ENCODE measurements at places on chromosomes 2 and 18.

GRCh38 chr2:229873123-229873581 is 48.7 kb downstream of the TRIP12 start:
- DNase-seq = no peak

DNA sequence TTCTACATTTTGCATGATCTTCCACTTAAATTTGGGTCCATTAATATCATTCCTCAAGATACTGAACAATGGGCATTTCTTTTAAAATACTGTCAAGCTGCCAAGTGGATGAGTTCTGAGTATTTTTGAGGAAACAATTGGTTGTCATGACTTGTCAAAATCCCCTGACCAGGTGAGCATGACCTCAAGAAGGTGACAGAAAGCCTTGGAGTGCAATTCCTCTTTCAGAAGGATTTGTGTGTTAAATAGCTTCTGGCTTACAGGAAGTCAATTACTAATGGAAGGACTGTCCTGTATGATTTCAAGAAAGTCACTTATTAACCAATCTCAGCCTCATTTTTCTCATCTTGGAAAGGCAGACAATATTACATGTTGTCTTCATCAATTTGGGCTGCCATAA is 460.6 kb downstream of the TSN start:
- no peak for DNase-seq

GRCh38 chr2:48315896-48316194 is 214.1 kb upstream of the STON1 start:
- DNase-seq = peak; percentile 51

GRCh38 chr2:25804338-25804737 is 73.9 kb downstream of the ASXL2 start:
- DNase-seq = no peak

DNA sequence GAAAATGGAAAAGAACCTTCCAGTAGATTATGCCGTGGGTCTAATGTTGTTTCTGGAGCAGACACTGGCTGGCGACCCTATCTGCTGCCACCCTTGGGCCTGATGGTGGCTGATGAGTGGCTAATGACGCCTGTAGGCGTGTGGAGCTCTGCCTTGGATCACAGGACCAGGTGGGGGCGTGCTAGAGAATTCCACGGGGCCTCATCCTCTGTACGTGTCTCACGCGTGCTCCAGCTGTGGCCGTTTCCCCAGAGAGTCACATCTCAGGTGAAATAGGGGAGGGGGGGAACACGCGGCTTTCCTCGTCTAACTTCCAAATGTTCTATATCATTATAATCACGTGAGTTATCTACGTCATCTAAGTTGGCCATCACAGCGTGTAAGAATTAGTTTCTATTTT is 160.9 kb upstream of the SMIM21 start:
- no peak for DNase-seq

DNA sequence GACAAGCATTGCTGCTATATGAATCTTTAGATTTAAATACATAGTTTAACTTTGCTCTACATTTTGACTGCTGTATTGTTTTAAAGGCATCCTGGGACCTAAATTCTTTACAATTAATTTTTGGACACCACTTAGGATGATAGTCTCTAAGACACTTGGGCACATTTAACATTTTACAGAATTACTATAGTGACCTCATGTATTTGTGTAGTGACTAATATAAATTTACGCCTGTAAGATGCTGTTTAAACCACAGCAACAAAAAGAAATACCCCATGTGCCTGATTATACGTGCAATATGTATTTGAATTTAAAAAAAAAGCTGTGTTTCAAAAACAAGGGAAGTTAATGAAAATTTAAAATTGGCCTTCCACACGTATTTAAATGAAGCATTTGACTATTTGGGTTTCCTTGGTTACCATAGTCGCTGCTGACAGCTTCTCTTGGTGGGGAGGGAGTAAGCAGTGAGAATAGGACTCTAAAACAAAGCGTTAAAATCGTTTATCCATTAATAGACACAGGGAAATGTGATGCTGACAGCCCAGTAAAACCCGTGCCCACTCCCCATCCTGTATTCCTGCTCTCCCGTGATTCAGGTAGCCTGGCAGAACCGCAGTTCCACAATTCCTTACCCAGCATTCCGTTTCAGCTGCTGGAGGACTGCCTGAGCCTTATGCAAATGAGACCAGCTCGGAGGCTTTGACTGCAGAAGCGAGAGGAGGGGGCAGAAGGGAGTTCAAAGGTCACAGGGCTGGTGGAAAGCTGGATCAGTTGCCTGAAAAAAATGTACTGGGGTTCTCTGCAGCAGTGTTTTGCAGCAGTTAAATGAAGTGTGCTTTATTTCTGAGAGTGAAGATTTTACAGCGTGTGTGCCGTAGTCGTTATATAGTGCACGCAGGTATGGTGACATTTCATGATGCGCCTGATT is 104.3 kb downstream of the CSRNP3 start:
- peak; percentile 18 for DNase-seq

GRCh38 chr2:36399050-36399449 is 43.5 kb downstream of the CRIM1 start:
- DNase-seq = no peak

- DNase-seq = no peak
Observed at GRCh38 chr2:39225567-39225966, 18.2 kb downstream of the CDKL4 start.

DNA sequence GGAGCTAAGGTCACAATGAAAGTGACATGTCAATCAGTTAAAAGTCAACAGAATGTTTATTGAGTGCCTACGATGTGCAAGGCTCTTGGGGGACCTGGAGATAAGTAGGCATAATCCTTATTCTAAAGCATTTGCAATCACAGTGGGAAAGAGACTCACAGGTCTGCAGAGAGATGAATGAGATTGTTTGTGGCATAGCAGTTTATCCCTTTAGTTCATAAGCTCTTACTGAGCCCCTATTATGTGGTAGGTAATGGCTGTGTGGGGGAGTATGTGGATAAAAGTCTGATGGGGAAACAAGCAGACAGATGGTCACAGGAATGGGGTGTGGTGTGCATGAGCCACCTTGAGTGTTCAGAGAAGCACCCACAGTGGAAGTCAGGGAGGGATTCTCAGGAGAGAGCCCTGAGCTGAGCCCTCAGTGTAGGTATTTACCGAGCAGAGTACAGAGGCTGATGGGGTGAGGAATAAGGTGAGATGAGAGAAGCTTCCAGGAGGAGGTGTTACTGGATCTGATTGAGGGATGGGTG is 48.1 kb downstream of the EMILIN2 start:
- no peak for DNase-seq

DNA sequence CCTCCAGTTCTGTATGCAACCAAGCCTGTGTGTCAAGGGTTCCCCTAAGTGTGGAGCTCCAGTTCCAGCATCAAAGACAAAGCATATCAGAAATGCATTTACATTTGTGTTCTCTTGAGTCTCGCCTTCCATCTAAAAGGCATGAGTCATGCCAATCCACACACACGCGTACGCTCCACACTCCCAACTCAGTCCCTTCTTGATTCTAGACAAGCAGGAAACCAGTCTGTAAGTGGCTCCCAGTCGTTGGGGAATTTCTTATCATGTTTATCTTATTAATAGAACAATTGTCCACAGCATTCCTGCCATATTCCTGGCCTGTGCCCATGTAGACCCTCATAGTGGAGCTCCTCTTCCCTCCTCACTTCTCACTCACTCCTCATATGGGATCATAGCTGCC is 86.4 kb upstream of the SLC35G4 start:
- DNase-seq = no peak

GRCh38 chr18:13710414-13710831 is 15.9 kb downstream of the FAM210A start:
- DNase-seq = peak; percentile 27

- no peak for DNase-seq
Observed at GRCh38 chr18:59867337-59868104, 32.3 kb upstream of the PMAIP1 start.

DNA sequence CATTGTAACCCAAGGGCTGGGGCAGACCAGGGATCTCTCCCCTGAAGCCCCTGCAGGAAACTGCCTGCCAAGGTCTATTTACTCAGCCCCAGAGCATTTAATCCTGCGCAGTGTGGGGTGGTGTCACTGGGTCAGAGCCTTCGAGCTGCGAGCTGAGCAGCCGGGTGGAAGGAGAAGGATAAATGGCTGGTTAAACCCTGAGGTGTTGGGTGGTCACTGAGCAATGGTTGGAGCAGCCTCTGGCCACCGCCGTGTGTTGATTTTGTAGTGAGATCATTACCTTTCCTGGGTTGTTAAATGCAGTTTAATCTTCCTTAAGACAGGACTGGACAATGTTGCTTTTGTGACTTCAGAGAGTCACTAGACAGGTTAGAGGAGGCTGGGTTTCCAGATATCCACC is 98.1 kb downstream of the SETBP1 start:
- no peak for DNase-seq

DNA sequence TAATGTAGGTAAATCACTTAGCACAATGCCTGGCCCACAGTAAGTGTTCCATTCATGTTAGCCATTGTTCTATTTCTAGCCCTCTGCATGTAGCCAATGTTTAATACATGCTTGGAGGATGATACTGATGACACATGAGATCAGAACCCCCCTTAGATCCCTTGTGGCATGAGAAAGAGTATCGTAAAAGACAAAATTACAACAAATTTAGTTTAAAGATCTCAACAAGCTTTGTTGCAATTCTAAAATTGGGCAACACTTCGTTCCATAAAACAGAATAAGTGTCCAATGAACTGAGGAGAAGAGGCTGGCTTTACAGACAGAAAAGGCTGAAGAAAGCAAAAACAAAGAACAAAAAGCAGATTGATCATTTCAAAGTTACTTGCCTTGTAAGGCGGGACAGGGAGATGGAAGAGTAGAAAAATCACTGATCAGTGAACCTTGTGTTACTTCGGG is 148.7 kb upstream of the SLC1A4 start:
- no peak for DNase-seq

DNA sequence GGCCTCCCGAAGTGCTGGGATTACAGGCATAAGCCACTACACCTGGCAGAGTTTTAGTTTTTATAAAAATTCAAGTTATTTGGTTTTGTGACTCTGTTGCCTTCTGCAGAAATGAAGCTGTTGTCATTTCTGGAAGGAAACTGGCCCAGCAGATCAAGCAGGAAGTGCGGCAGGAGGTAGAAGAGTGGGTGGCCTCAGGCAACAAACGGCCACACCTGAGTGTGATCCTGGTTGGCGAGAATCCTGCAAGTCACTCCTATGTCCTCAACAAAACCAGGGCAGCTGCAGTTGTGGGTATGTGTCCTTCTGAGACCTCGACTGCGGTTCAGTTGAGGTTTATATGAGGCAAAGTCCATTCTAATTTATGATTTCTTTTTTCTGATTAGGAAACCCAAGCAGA is 7.2 kb downstream of the MTHFD2 start:
- no peak for DNase-seq

DNA sequence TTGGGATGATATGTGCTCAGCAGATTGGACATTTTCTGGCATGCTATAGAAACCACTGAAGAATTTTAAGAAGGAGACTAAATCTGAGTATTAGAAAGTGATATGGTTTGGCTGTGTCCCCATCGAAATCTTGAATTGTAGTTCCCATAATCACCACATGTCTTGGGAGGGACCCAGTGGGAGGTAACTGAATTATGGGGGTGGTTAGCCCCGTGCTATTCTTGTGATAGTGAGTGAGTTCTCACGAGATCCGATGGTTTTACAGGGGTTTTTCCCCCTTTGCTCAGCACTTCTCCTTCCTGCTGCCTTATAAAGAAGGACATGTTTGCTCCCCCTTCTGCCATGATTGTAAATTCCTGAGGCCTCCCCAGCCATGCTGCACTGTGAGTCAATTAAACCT is 535.9 kb upstream of the VRK2 start:
- no peak for DNase-seq

GRCh38 chr2:202771741-202772460 is 99.7 kb downstream of the ICA1L start:
- DNase-seq = no peak

- DNase-seq = peak; percentile 51
Observed at GRCh38 chr2:150663143-150663542, 175.7 kb upstream of the RND3 start.

GRCh38 chr18:13447621-13448334 is 229.2 kb downstream of the LDLRAD4 start:
- no peak for DNase-seq

- DNase-seq = no peak
Observed at GRCh38 chr2:17190527-17190926, 327.7 kb downstream of the RAD51AP2 start.

- no peak for DNase-seq
Observed at GRCh38 chr2:121151311-121152109, 133.5 kb downstream of the TFCP2L1 start.

- no peak for DNase-seq
Observed at GRCh38 chr2:120511947-120512710, 166.2 kb downstream of the INHBB start.

GRCh38 chr2:157228946-157229345 is 28.6 kb upstream of the GALNT5 start:
- no peak for DNase-seq

GRCh38 chr2:73964223-73964622 is 20.5 kb upstream of the TET3 start:
- no peak for DNase-seq

DNA sequence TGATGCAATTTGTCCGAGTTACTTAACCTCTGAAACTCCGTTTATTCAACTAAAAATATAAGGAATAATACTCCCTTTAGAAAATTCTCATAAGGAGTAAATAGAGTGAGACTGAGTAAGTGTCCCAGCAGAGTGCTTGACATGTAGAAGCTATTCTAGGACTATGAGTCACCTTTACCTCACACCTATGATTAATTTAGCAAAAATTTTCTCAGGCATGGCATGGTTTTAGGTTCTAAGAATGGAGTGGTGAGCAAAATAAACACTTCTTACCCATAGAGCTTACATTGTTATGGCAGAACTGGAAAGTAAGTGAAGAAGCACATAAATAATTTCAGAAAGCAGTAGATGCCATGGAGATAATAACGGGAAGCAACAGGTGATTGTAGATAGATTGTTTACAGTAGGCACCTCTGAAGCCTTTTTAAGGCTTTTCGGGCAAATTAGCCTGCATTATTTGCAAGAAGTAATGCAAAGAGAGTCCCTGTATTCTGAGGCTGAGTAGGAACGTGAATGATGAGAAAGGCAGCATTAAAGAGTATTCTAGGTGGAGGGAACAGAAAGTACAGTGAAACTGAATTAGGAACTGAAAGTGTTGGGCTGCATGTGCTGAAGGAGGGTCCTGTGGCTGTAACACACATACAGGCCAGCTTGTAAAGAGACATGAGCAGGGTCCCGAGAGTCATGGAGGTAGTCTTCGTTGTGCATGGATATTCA is 209.2 kb downstream of the ZNF407 start:
- DNase-seq = peak; percentile 94

DNA sequence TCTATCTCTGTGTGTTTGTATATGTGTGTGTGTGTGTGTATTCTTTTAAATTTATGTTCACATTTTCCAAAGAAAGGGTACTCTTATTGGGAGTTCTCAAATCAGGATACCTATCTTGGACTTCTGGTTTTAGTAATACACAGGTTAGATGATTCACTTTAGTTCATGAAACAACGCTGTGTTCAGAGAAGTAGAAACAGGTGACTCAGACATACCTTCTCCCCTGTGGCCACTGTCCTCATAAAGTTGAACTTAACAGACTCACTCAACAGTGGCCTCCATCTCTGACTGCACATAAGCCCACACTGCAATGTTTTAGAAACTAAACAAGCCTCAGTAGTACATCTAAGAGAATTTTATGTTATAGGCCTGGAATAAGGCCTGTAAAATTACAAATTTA is 566.6 kb upstream of the VRK2 start:
- DNase-seq = no peak
